ENCODE measurements at places on chromosomes 1 and 21.
A peak's percentile ranks its signal among the peaks of the same experiment; 100 is the strongest.

DNA sequence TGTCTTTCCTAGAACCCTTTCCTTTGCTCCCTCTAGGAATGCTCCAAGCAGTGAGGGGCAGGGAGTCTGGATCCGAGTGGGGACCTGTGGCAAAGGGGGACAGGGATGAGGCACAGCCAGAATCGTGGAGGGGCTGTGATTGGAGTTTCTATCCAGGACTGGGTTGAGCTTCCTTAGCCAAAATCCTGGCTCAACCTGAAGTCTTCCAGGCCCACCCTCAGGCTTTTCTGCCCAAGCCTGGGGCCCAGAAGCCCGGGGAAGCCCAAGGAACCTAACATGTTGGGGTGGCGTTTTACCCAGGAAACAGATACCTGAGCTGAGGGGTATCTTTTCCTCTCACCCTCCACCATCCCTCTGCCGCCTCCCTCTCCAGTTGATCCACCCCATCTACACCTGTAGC, 5.4 kb downstream of the MYOG start:
- no peak for DNase-seq

DNA sequence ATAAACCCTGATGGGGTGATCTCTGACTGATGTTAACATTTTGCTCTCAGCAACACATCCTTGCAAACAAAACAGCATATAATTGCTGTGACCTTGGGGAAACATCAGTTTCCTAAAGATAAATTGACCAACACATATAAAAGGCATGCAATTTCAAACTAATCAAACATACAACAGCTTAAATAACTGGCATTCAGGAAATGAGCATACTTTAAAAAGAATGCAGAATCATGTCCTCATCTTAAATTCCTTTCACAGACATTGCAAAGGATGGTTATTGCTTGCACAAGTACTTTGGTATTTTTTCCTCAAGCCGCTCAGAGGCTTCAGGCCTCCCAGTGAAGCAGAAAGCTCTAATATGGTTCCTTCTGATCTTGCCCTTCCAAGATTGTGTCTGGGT, 53.4 kb upstream of the RGS18 start:
- DNase-seq: no peak

DNA sequence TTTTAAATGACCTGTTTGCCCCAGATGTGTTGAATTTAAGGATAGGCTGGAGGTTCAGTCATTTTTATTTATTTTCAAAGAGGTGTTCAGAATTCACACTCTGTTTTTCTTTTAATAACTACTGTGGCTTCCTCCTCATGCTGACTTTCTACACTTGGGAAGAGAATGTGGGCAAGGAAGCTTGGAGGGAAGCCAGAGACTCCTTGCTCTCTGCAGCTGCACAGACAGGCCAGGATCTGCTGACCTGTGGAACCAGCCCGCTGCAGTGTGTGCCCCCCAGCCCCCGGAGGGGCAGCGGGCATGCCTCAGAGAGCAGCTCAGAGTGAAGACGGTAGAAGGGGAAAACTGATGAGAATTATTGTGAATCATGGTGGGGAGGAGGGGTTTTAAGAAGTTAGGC, 16.9 kb downstream of the MGST3 start:
- no peak for DNase-seq

GRCh38 chr1:12549460-12550349, 68.3 kb downstream of the DHRS3 start:
- DNase-seq: peak; percentile 6

GRCh38 chr1:210464519-210465039, 135.9 kb downstream of the HHAT start:
- no peak for DNase-seq

DNA sequence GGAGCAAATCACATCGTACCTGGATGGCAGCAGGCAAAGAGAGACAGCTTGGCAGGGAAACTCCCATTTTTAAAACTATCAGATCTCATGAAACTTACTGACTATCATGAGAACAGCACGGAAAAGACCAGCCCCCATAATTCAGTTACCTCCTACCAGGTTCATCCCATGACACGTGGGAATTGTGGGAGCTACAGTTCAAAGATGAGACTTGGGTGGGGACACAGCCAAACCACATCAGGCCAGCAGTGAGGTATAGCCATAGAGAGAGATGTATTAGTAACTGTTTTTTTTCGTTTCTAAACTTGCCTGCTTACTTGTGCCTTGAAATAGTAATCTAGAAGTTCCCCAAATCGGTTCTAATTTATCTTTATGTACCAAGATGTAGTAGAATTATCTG, 48.9 kb downstream of the AK4 start:
- no peak for DNase-seq
